ENCODE measurements at places on chromosomes 12 and 14.

GRCh38 chr14:35197015-35197414 is 74.7 kb downstream of the PRORP start:
- no peak for DNase-seq

DNA sequence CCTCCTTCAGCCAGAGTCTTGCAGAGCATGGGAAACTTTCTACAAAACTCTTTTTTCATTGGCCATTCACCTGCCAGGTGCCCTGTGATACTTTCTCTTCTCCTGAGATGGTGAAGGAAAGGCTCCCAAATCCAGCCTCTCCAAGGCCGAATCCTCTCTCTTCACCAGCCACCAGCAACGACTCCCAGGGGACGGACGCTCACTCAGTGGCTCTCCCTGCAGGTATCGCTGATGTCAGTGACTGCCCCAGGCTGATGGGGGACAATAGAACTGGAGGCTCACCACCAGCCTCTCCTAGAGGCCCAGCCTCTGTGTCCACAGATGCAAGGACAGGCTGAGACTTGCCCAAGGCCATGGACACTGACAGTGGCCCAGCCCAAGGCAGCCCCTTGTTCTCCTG is 204.1 kb downstream of the BCL11B start:
- DNase-seq: no peak

DNA sequence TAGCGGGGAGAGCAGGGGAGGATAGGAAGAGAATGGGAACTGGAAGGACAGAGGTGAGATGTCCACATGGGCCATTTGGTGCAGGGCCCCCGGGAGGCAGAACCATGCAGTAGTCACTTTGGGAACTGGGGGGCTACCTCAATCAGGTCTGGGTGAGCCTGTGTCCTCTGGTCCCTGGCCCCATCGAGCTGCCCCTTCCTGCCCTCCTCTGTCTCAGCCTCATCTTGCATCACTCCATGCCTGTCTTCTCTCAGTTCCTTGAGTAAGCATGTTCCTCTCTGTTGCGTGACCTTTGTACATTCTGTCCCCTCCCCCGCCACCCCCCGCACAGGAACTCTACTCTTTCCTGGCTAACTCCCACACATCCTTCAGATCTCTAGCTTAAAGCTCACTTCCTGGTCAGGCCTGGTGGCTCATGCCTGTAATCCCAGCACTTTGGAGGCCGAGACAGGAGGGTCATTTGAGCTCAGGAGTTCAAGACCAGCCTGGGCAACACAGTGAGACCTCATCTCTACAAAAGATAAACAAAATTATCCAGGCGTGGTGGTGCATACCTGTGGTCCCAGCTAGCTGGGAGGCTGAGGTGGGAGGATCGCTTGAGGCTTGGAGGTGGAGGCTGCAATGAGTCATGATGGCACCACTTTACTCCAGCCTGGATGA is 23.2 kb downstream of the FOS start:
- DNase-seq: peak; percentile 47

GRCh38 chr12:105301696-105302095 is 28.8 kb upstream of the C12orf75 start:
- DNase-seq: no peak

- peak; percentile 77 for DNase-seq
Measured at GRCh38 chr12:57001448-57001906, 4.9 kb downstream of the ZBTB39 start.

DNA sequence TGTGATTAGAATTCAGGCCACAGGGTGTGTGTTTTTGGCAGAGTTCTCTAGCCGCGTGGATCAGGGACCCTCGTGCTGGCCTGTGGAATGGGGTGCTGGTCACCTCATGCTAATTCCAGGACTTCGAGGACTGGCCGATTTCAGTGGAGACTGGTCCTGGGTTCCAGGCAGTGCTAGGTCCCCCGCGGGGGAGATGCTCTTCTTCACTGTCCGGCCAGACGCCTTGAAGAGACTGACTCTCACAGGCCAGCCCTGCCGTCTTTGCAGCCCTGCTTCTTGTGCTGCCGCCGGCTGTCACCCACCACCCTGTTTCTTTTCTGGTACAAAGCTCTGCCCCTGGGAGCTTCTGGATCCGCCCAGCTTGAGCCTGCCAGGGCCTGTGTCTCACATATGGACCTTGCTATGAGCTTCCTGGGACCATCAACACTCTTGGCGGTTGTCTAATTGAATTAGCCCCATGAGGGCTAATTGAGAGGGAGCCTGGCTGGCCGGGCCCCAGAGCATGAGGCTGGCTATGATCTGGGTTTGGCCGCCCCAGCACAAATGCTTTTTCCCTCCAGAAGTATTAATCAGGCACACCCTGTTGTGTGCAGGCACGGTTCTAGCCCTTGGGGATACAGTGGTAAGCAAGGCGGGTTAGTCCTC is 8.2 kb downstream of the MLXIP start:
- DNase-seq: no peak

DNA sequence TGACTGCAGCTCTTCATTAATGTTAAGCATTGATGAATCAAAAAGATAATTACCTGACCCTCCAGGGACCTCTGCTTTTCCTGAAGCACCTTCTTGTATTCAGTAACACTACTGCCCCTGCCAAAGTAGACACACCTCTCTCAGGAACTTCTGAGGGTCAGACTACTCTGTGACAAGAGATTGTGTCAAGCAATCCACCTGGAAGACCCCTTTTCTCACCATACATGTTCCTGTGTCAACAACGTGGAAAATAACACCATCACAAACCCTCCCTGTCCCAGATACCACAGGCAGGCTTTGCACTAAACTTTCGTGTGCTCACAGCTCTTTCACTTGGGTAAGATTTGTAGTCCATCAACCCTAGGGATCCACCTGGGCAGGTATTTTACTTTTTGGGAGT is 13.2 kb downstream of the KRT76 start:
- DNase-seq: no peak

DNA sequence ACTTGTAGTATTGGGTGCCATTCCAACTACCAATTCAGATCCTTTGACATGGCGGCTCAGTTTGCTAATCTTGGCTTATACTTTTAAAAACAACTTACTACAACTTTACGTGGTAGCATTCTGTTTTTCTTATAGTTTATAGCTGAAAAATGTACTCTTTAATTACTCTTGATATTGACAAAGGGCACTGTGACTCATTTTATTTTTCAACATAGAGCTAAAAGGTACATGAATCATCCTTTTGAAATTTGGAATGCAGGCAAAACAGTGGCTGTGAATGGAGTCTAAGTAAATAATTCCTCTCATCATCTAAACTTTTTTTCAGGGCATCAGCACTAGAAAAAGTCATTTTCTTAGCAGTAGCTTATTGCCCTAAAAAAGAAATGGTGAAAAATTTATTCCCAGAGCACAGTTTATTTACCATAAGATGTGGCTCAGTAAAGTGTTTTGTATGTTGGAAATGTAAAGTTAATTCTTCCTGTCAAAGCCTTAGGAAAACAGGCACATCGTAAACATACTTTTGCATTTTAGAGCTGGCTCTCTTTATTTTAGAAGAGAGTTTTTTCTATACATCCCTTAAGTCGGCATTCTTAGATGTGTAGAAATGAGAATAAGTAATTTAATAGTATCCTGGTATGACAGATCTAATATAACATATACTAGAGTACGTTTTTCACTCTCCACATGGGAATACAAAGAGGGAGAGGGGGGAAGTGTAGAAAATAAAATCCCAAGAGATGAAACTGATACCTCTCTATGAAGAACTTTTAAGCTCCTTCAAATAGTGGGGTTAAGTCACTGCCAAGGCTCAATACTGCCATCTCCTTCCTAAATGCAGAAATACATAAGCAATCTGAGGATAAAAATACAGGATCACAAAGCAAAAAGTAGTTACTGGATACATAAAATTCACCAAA is 55.2 kb downstream of the SLC25A21 start:
- no peak for DNase-seq

- no peak for DNase-seq
Measured at GRCh38 chr12:128265566-128265965, 1.4 kb upstream of the TMEM132C start.

DNA sequence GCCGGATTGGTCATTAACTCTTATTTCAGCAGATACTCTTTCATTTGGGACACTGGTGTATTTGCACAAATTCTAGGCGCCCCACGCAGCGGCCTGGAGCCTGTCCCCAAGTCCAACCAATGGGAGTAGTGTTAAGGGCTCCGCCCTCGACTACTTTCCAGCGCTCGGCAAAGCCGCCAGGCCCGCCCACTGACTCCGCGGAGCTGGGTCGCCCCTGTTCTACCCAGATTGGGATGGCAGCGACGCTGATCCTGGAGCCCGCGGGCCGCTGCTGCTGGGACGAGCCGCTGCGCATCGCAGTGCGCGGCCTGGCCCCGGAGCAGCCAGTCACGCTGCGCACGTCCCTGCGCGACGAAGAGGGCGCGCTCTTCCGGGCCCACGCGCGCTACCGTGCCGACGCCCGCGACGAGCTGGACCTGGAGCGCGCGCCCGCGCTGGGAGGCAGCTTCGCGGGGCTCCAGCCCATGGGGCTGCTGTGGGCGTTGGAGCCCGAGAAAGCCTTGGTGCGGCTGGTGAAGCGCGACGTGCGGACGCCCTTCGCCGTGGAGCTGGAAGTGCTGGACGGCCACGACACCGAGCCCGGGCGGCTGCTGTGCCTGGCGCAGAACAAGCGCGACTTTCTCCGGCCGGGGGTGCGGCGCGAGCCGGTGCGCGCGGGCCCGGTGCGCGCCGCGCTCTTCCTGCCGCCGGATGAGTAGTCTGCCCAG is at the start of gene ACOT6:
TSS of gene ACOT6 (plus strand) at position 179 of the 707 bp plus-strand sequence. CDS start at position 234, 55 bp downstream.
- peak; percentile 81 for DNase-seq

DNA sequence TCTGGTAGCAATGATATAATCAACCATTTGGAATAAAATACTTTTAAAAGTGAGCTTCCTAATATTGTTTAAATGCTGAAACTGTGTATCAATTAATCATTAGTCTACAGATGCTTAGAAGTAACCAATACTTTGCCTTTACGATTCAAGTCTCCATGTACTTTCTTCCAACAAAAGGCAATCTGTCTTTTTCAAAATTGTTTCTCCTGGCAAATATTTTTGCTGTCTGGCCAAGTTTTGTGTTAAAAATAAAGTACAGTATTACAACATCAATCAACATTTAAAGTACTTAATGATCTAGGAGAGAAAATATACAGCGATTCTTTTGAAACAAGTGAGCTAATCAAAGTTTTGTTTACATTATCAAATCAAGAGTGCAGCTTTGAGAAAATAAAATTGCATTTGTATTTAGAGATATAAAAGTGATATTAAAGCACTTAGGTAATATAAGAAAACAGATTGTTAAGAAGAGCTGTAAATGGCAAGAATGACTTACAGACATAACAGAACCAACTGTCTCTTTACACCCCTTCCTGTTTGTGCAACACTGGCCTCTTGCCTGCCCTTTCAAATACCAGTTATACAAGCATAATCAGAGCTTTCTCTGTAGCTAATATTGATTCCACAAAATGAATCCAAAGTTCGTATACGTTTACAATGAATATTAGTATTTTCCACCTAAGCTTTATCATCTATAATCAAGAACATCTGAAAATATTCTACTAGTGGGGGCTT is 38.2 kb upstream of the FBLN5 start:
- DNase-seq: no peak

GRCh38 chr14:26846388-26846787 is 248.6 kb upstream of the NOVA1 start:
- DNase-seq: no peak

DNA sequence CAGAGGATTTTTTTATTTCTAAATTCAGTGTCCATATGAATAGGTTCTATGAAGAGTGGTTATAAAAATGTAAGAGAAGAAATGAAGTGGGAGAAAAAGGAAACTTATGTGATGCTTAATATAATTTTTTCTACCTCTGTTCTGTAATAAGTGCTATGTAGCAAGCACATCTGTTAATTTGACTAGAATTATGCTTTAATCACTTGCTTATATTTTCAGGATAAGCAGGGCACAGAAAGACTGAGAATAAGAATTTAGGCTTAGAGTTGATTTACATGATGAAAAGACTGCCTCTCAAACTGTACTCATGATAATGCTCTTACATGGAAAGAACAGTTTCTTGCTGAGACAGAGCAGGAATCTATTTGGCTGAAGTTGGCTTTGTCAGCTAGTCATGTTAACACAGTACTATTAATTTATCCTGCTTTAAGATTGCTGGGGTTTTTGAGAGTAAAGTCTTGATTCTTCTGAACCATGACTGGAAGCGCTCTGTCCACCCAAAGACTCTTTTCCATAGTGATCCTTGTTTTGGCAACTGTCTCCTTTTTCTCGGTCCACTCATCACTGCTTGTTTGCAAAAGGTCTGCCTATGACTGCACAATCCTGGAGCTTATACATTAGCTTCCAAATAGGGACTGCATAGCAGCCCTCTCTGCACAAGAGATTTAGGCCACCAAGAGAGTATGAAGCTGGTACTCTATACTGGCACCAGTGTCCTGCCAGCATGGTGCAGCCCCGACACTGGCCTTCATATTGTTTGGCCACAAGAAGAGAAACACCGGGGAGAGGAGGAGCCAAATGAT is 98.8 kb downstream of the AKAP6 start:
- DNase-seq: no peak

GRCh38 chr14:61559641-61560201 is 135.6 kb upstream of the HIF1A start:
- DNase-seq: no peak

- DNase-seq: no peak
Measured at GRCh38 chr12:126061777-126062176, 996.5 kb downstream of the AACS start.

GRCh38 chr14:80095623-80096022 is 115.7 kb downstream of the DIO2 start:
- no peak for DNase-seq

- DNase-seq: no peak
Measured at GRCh38 chr12:95118138-95118787, 44.8 kb upstream of the NR2C1 start.

DNA sequence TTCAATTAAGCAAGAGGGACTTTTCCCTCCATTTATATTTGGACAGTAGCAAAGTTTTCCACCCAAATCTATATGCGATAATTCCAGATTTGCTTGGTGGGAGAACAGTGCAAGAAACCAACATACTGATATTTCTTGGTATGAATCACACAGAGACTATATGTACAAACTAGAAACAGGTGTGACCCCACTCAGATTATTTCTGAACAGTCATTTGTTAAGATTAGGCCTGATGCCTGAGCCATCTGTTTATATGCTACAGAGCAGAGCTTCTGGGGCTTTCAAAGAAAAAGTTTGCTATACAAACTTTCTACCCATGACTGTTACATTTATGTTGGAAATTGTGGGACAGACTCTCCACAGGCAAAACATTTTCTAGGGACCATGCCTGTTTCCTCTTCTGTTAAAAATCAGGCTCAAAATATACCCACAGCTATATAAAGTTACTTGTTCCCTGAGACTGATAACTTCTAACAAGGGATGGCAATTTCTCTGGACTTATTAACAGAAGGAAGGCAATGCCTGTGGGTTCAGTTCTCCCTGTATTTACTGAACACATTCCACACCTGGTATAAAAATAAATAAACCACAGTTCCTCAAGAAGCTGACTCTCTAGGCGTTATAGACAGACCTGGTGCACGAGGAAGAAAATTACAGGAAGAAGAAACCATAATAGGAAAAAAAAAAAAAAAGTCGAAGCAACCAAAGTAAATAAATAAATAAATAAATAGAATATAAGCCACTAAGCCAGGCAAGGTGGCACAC is 8.0 kb downstream of the PTPN21 start:
- no peak for DNase-seq

GRCh38 chr14:74763803-74764531 is 851 bp downstream of the YLPM1 start:
- DNase-seq: peak; percentile 39
